ENCODE measurements at places on chromosomes 5 and 9. TPM values are rescaled to one million over a fixed set of nuclear protein-coding genes. Genes with fewer than 3 reads are reported as not detected.

The RAB3C gene
- polyA plus RNA-seq: 2.5 TPM

- DNase-seq: no peak
- no peak overlapping the region for H3K27ac ChIP-seq
- no peak overlapping the region for H3K4me3 ChIP-seq
- H3K36me3 ChIP-seq: no peaks in the 10 kb centered on the region
Measured at GRCh38 chr9:113674436-113674835, 201.7 kb upstream of the ZNF618 start.

- no peak overlapping the region for H3K27ac ChIP-seq
- H3K27me3 ChIP-seq: no peaks in the 10 kb centered on the region
- H3K4me3 ChIP-seq: no peak overlapping the region
- DNase-seq: no peak
- H3K36me3 ChIP-seq: no peaks in the 10 kb centered on the region
Measured at GRCh38 chr5:171300358-171300757, 8.7 kb upstream of the TLX3 start.

GRCh38 chr9:30928045-30928444 is 1456.4 kb upstream of the ACO1 start:
- H3K27ac ChIP-seq: no peak overlapping the region
- no peaks in the 10 kb centered on the region for H3K27me3 ChIP-seq
- H3K4me1 ChIP-seq: no peaks in the 10 kb centered on the region
- H3K4me3 ChIP-seq: no peak overlapping the region
- H3K36me3 ChIP-seq: no peaks in the 10 kb centered on the region
- no peak for DNase-seq

DNA sequence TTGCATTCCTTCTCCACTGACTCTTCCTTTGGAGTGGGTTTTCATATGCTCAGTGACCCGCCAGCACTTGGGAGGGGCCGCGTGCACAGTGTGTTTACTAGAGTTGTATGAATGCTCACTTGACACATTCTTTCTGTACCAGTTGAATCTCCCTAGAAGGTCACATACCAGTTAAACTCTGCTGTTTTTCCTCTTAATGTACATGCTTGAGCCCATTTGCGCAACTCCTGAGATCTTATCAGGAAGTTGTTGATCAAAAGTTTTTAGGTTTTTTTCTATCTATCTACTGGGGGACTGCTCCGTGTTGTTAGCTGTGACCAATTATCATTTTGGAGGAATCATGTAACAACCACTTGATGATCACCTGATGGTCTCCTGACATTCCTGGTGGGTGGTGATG is 392.7 kb downstream of the CDH9 start:
- H3K27me3 ChIP-seq: no peaks in the 10 kb centered on the region
- no peaks in the 10 kb centered on the region for H3K4me1 ChIP-seq
- DNase-seq: no peak
- H3K36me3 ChIP-seq: no peaks in the 10 kb centered on the region
- no peak overlapping the region for H3K27ac ChIP-seq

DNA sequence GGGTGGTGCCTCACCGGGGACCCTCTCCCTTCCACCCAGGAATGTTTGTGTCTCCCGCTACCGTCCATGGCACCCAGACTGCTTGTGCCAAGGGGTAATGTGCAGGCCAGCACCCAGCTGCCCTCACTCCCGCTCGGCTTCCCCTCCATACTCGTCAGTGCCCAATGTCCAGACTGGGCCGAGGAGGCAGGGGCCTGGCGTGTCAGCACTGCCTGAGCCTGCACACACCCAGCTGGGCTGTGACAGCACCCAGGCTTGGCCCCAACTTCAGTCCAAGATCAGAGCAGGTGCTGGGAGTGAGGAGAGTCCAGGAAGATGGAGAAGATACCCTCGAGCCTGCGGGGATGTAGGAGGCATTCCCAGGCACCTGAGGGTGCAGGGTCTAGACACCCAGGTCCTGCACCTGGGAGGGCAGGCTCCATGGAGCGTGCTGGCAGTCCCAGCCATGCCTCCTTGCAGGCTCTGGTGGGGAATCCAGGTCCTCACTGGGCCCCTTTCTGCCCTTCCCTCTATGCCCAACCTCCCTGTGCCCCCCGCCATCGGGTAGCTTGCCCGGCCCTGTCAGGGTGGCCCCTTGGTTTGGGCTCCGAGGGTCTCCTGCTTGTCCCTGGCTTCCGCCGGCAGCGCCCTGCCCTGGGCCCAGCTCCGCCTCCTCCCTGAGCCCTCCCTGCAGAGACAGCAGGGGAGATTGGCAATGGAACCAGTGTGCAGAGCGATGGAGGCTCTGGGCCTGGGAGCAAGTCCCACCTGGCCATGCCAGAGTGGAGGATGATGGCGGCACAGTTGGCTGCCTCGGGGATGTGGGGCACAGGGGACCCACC is 250.8 kb upstream of the EDIL3 start:
- no peak overlapping the region for H3K4me3 ChIP-seq
- no peak for DNase-seq
- H3K36me3 ChIP-seq: no peaks in the 10 kb centered on the region
- no peak overlapping the region for H3K27ac ChIP-seq

GRCh38 chr5:141873933-141874261 is 4.3 kb downstream of the PCDH1 start:
- no peak overlapping the region for H3K27ac ChIP-seq
- no peak for DNase-seq
- H3K4me3 ChIP-seq: no peak overlapping the region
- no peaks in the 10 kb centered on the region for H3K36me3 ChIP-seq

- H3K27ac ChIP-seq: no peak overlapping the region
- H3K36me3 ChIP-seq: no peaks in the 10 kb centered on the region
Measured at GRCh38 chr5:79936646-79937216, 54.3 kb downstream of the MTX3 start.

- peaks cover 16% of the 10 kb centered on the region for H3K4me1 ChIP-seq
- no peak for DNase-seq
- H3K4me3 ChIP-seq: no peak overlapping the region
- H3K36me3 ChIP-seq: no peaks in the 10 kb centered on the region
Measured at GRCh38 chr9:131734165-131734610, 5.7 kb downstream of the RAPGEF1 start.

DNA sequence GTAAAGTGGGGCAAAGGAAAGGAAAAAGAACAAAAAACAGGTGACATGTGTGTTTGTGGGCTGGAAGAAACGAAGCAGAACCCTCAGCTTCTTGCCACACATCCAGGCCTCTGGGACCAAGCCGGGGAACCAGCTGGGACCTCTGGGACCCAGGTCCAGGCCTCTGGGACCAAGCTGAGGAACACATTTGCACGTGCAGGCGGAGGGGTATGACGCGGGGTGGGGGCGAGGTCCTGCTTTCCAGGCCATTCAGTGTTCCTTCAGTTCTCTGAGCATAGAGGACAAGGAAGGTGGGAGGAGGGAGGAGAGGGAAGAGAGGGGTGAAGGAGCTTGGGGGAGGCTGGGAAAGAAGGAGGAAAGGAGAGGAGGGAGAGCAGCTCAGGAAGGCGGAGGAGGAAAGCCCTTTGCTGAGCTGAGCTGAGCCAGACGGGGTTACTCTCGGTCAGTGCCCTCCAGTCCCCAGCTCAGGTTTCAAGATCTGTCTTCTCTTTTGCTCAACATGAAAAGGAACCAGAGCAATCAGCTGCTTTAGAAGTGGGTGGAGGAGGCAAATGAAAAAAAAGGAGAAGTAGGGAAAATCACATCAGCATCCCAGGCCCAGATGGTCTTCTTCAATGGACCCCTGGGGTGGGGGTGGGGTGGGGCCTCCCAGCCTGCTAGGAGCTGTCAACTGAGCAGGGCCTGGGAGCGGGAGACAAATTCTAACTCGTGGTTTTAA is 59.1 kb downstream of the ABCA1 start:
- peaks cover 52% of the 10 kb centered on the region for H3K4me1 ChIP-seq
- H3K4me3 ChIP-seq: no peak overlapping the region
- peak overlapping the region; percentile 76 for H3K27ac ChIP-seq
- DNase-seq: peak; percentile 88
- H3K36me3 ChIP-seq: no peaks in the 10 kb centered on the region

The MTREX gene
- 33.7 TPM for polyA plus RNA-seq

DNA sequence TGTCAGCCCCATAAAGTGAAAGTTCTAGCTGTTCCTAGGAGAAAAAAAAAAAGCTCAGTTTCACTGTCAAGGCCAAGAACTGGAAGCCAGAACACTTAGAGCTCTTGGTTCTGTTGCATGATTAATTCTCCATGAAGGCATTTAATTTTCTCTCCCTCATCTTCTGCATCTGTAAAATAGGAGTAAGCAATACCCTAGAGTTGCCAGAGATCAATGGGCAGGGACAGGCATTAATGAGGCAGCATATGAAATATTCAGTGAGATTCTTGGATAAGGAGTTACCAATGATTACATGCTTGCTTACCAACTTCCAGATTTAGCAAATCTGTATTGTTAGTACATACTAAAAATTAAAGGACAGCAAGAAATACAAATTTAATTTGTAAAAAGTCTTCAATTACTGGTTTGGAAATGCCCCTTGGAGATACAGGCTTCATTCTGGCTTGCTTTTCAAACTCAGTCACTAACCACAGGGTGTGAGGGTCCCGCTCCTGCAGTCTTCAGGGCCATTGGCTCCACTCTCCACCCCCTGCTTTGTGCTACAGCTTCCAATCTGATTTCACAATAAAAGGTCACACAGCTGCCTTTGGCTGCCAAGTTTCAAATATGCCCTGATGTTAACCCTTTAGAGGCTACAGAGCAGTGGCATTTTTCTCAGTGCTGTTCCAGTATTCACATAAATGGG is 624.6 kb downstream of the BNC2 start:
- no peak for DNase-seq
- H3K4me3 ChIP-seq: no peak overlapping the region
- peaks cover 5% of the 10 kb centered on the region for H3K4me1 ChIP-seq
- no peaks in the 10 kb centered on the region for H3K27me3 ChIP-seq
- H3K36me3 ChIP-seq: no peaks in the 10 kb centered on the region

DNA sequence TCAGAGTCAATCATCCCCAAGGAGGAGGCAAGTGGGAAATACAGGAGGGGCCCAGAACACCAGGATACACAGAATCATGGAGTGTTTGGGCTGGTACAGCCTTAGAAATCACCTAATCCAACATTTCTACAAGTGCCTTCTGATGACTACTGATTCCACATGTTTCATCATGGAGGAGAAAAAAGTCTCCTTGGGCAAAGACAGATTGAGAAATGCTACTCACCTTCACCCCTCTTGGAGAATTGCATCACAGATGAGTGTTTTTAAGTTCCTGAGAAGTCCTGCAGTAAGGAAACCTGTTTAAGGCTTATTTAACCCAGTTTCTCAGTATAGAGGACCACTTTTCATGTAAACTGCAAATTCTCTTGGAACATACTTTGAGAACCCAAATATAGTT is 2.2 kb upstream of the SLIT3 start:
- DNase-seq: no peak
- no peak overlapping the region for H3K4me3 ChIP-seq
- no peak overlapping the region for H3K27ac ChIP-seq
- no peaks in the 10 kb centered on the region for H3K4me1 ChIP-seq

DNA sequence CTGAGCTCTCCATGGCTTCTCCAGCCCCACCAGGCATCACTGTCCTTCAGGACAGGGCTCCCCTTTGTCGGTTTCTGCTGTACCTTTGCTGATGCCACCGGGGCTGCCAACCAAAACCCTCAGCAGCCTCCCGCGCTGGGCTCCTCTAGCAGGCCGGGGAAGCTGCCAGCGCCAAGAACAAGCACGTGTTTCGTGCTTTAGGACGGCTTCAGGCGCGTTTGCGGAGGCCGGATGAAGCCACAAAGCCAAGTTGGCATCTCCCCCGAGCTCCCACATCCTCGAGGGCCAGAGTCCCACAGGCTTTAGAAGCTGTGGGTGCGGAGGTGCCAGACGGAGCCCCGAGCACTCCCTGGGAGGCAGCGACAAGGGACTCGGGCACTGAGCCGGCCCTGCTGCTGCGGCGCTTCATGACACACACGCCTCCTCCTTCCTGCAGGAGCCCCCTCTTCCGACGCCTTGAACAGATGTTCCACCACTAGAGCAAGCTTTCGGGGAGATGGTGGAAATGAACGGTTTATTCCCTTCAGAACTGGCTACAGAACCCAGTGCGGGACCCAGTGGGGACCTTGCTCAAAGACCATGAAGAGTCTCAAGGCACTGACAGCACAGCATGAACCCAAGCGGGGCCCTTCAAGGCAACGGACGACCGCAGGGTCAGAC is 36.7 kb downstream of the SARDH start:
- H3K27ac ChIP-seq: no peak overlapping the region
- no peaks in the 10 kb centered on the region for H3K36me3 ChIP-seq
- no peak for DNase-seq
- H3K27me3 ChIP-seq: no peaks in the 10 kb centered on the region

DNA sequence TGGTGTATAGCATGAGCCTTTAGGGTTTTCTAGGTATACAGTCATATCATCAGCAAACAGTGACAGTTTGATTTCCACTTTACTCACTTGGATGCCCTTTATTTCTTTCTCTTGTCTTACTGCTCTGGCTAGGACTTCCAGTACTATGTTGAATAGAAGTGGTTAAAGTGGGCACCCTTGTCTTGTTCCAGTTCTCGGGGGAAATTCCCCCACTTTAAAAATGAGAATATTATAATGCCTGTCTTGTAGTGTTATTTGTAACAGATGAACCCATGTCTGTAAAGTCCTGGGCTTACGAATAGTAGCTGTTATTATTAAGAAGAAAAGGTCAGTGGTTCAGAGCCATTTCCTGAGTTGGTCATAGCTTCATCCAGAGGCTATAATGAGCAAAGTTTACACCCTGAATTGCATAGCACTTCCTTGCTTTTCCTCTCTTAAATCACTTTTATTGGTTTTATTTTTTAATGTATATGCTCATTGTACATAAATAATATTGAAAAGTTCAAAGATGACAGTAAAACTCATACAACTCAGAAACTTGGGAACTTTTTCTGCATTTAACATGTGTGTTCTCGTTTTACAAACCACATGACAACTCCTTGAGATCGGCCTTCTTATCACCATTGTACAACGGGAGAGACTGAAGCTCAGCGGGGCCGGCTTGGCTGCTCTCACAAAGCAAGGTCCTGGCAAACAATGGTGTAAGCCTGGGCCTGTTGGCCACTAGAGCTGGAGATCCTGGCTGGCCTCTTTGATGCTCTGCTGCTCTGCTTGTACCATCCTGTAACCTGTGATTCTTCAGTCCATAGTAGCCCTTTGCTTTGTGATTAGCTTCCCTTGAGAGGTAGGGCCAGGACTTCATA is 85.2 kb downstream of the CYFIP2 start:
- H3K36me3 ChIP-seq: no peaks in the 10 kb centered on the region
- H3K4me3 ChIP-seq: no peak overlapping the region
- H3K27ac ChIP-seq: no peak overlapping the region

- H3K36me3 ChIP-seq: no peaks in the 10 kb centered on the region
- no peak overlapping the region for H3K27ac ChIP-seq
- no peaks in the 10 kb centered on the region for H3K4me1 ChIP-seq
- DNase-seq: peak; percentile 90
- H3K4me3 ChIP-seq: no peak overlapping the region
Measured at GRCh38 chr5:7745882-7746610, 104.9 kb downstream of the CFAP90 start.
